ENCODE measurements at places on chromosomes 2 and 18.
A peak's percentile ranks its signal among the peaks of the same experiment; 100 is the strongest.

- no peak for DNase-seq
Observed at GRCh38 chr2:64063924-64064331, 44.7 kb upstream of the VPS54 start.

- peak; percentile 42 for DNase-seq
Observed at GRCh38 chr2:169619946-169620345, 35.8 kb downstream of the PPIG start.

DNA sequence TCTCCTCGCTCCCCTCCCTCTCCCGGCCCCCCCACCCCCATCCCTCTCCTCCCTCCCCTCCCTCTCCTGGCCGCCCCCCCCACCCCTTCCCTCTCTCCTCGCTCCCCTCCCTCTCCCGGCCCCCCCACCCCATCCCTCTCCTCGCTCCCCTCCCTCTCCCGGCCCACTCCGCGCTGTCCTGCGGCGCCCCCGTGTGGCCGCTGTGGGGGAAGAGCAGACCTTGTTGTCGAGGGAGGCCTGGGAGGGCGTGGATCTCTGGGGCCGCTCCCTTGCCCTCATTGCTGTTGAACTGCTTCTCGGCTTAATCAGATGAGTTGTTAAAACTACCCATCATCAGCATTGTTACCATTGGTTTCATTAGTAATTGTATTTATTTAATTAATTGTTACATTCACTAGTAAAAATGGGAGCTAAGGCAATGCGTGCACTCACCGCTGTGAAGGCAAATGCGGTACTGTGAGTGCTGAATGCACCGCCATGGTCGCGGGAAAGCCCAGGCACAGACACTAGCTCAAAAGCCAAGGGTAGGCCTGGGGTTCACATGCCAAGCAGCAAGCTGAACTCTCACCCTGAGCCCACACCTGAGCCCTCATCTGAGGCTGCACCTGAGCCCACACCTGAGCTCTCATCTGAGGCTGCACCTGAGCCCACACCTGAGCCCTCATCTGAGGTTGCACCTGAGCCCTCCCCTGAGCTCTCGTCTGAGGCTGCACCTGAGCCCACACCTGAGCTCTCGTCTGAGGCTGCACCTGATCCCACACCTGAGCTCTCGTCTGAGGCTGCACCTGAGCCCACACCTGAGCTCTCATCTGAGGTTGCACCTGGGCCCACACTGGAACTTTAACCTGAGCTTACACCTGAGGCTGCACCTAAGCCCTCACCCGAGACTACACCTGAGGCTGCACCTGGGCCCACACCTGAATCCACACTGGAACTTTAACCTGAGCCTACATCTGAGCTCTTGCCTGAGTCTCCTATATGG lies 8.8 kb downstream of the RTP5 start:
- peak; percentile 57 for DNase-seq

DNA sequence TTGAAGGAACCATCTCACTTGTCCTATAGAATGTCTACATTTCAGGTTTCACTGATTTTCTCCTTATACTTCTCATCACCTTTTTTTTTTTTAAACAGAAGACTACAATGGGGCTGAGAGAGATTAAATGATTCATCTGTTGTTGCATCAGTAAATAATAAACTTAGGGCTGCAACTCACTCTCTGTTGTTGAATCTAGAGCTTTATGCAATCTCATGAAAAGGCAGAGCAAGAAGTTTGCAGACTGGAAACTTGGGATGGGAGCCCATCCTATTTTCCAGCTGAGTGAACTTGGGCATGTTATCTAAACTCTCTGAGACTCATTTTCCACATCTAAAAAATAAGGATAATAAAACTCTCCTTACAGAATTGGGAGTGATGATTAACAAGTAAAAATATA lies 58.4 kb downstream of the PDE1A start:
- DNase-seq: peak; percentile 82

GRCh38 chr2:68536000-68536399 lies 68.6 kb downstream of the APLF start:
- DNase-seq: no peak

- DNase-seq: no peak
Observed at GRCh38 chr2:177204417-177204816, 8.2 kb upstream of the HNRNPA3 start.

DNA sequence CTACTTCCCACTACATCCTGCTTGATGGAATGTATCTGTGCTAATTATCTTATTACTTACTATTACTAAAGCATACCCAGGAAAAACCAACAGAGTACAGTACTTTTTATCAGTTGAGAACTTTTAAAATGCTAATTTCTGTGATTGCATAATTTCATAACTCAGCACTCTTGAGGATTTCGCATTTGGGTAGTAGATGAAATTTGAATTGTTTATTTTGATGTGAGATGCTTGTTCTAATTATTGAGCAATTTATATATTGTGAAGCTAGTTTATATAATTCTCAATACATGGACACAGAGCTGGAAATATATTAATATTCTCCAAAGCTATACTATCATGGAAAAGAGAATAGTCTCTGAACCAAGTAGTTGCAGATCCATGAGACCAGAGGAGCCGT lies 104.5 kb upstream of the SP5 start:
- DNase-seq: no peak

GRCh38 chr2:176826356-176826755 lies 386.2 kb upstream of the HNRNPA3 start:
- no peak for DNase-seq

GRCh38 chr2:33791625-33792024 lies 192.5 kb upstream of the FAM98A start:
- peak; percentile 91 for DNase-seq

- DNase-seq: no peak
Observed at GRCh38 chr18:26685438-26686157, 137.2 kb upstream of the KCTD1 start.

- peak; percentile 52 for DNase-seq
Observed at GRCh38 chr2:44582363-44583008, 220.7 kb downstream of the CAMKMT start.

DNA sequence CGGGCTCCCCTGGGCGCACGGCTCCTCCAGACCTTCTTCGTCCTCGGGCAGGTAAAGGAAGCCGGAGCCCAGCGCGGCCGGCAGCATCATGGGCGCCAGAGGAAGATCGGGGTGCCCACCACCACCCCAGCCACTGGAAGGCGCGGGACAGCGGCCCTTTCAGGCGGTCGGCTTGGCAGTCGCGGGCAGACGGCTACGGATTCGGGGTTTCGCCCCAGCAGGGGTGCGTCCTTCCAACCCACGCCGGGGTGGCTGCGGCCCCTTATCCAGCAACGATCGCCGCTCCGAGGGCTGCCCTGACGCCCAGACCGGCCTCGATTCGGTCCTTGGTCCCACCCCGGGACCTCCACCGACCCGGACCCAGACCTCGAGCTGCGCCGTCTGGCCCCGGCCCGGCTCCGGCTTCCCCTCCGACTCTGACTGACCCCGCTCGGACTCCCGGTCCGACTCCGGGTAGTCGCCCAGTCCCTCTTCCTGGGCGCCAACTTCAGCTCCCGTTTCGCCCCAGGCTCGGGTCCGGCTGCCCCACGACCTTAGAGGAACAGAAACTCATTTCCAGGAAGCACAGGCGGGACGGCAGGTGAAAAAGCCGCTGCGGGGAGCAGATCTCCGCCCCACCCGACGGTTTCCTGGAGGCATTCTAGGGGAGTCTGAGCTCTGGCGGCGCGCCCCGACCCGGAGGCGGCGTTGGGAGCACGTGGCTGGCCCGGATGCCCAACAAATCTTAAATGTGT lies 30.2 kb upstream of the SSB start:
- no peak for DNase-seq

- DNase-seq: no peak
Observed at GRCh38 chr2:181895818-181896217, 4.3 kb downstream of the ITPRID2 start.

DNA sequence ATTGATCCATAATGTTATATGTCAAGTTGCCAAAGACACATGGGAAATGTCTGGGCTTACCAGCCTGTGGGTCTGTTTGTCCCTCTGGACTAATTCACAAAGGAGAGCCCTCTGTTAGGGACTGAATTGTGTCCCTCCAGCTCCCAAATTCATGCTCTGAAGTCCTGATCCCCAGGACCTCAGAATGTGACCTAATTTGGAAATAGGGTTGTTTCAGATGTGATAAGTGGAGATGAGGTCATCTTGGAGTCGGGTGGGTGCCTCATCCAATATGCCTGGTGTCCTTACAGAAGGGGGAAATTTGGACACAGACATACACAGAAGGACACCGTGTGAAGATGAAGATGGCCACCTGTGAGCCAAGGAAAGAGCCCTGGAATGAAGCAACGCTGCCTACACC lies 41.4 kb upstream of the ROCK2 start:
- no peak for DNase-seq

All from fibroblast of gingiva (primary cell).